HT-29 (cell line): ENCODE measurements at places on chromosomes 2 and 18. TPM values are rescaled to one million over a fixed set of nuclear protein-coding genes. Genes with fewer than 3 reads are reported as not detected.

Gene KIF3C
- total RNA-seq: 1.9 and 3.2 TPM in 2 replicates

Gene LRATD1
- total RNA-seq: 0.69 and 1.1 TPM in 2 replicates

Gene TLX2
- 0.08 TPM in 1 of 2 replicates, not detected in the other for total RNA-seq

Gene CCDC121
- 0.99 and 3.7 TPM in 2 replicates for total RNA-seq

Gene C2orf80
- not detected in 2 replicates for total RNA-seq

Gene MRPL33
- total RNA-seq: 64.9 and 72.1 TPM in 2 replicates

Gene SMYD1
- total RNA-seq: not detected in 2 replicates

Gene HOXD13
- 1.4 and 1.5 TPM in 2 replicates for total RNA-seq

Gene ABCB6
- total RNA-seq: 33.6 and 39.9 TPM in 2 replicates

Gene METTL5
- 35.8 and 43.2 TPM in 2 replicates for total RNA-seq

Gene XPO1
- total RNA-seq: 85.6 and 101 TPM in 2 replicates

Gene DPYSL5
- not detected in 2 replicates for total RNA-seq

Gene HTR2B
- total RNA-seq: not detected in 2 replicates

Gene NT5DC4
- total RNA-seq: 1.4 and 1.6 TPM in 2 replicates

Gene LAMA1
- not detected in 2 replicates for total RNA-seq

Gene ERFE
- 4.0 and 4.5 TPM in 2 replicates for total RNA-seq

Gene UGT1A8
- 43.6 and 56.6 TPM in 2 replicates for total RNA-seq

Gene STAMBP
- 20.9 and 28.2 TPM in 2 replicates for total RNA-seq

Gene RIT2
- not detected in 2 replicates for total RNA-seq
